ENCODE measurements at places on chromosomes 4 and X.
A peak's percentile ranks its signal among the peaks of the same experiment; 100 is the strongest.

DNA sequence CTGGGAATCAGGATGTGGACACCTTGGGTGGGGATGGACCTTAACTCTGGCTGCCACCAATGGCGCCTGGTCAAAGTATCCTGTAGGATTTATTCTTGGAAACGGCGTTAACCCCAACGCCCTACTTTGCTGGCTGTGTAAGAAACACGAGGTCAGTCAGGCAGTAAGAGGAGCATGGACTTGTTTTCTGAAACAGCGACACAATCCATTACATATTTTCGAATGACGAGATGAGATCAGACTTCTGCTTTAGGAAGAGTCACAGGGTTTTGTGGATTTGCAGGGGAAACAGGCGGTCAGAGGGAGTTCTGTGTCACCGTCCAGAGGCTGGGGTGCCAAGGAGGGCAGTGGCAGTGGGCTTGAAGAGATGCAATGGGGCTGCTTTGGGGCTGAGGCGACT, 92.2 kb downstream of the TBL1X start:
- H3K4me3 ChIP-seq, result no peak overlapping the region
- DNase-seq, result no peak
- no peaks in the 10 kb centered on the region for H3K36me3 ChIP-seq
- no peak overlapping the region for H3K27ac ChIP-seq

DNA sequence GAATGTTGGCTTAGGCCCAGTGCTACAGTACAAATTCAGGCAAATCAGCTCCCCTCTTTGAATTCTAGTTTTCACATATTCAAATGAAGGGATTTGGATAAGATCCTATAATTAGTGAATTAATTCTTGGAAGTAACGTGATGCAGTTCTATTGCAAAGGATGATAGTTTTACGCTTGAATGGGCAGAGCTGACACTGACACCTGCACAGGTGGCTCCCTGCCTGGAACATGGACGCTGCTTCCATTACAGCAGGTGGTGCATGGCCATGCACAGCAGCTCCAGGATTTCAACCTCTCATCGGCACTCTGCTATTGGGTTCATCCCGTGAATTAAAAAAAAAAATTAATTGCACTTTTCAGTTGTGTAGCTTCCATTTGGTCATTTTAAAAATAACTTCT, 28.4 kb upstream of the RPS6KA6 start:
- no peaks in the 10 kb centered on the region for H3K4me1 ChIP-seq
- H3K36me3 ChIP-seq, result no peaks in the 10 kb centered on the region
- H3K27me3 ChIP-seq, result no peaks in the 10 kb centered on the region
- no peak overlapping the region for H3K27ac ChIP-seq

GRCh38 chrX:124005228-124005627, 43.7 kb downstream of the STAG2 start:
- no peaks in the 10 kb centered on the region for H3K36me3 ChIP-seq
- H3K4me3 ChIP-seq, result no peak overlapping the region
- no peaks in the 10 kb centered on the region for H3K27me3 ChIP-seq
- no peaks in the 10 kb centered on the region for H3K4me1 ChIP-seq
- DNase-seq, result no peak

DNA sequence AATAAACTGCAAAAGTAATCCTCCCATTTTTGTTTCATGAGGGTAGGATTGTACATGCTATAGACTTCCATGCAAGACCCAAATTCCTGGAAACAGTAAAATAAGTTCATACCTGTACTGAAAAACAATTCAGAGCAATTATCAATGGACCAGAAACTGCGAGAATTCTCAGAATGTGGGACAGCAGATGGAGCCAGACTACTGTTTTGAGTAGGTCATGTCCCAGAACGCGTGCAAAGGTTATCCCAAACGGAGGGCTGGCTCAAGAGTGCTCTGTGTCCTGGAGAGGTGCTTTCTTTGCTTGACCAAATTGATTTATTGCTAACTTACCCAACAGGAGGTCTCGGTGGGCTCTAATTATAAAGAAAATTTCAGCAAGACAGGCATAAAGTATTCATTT, 1.7 kb upstream of the MAGEH1 start:
- peak; percentile 28 for DNase-seq
- H3K36me3 ChIP-seq, result no peaks in the 10 kb centered on the region
- no peak overlapping the region for H3K27ac ChIP-seq

DNA sequence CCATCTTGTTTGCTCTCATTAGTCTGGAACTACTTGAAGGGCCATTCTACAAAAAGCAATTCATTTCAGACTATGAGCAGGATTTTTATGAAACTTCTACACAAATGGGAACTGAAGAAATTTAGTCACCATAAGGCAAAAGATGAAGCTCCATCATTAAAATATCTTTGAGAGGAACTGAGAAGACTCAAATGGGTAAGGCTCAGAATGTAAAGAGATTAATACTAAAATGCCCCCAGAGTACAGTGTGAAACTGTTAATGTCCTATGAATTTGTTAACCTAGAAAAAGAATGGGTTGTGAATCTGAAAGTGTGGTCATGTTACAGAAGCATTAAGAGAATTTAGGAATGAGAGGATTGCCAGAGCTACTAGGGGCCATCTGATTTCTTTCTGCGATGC, 77.9 kb upstream of the SLC7A11 start:
- H3K36me3 ChIP-seq, result no peaks in the 10 kb centered on the region
- H3K27ac ChIP-seq, result no peak overlapping the region
- no peak for DNase-seq
- H3K4me3 ChIP-seq, result no peak overlapping the region
- no peaks in the 10 kb centered on the region for H3K27me3 ChIP-seq

GRCh38 chrX:114959729-114960128, 57.7 kb downstream of the IL13RA2 start:
- no peak overlapping the region for H3K27ac ChIP-seq

DNA sequence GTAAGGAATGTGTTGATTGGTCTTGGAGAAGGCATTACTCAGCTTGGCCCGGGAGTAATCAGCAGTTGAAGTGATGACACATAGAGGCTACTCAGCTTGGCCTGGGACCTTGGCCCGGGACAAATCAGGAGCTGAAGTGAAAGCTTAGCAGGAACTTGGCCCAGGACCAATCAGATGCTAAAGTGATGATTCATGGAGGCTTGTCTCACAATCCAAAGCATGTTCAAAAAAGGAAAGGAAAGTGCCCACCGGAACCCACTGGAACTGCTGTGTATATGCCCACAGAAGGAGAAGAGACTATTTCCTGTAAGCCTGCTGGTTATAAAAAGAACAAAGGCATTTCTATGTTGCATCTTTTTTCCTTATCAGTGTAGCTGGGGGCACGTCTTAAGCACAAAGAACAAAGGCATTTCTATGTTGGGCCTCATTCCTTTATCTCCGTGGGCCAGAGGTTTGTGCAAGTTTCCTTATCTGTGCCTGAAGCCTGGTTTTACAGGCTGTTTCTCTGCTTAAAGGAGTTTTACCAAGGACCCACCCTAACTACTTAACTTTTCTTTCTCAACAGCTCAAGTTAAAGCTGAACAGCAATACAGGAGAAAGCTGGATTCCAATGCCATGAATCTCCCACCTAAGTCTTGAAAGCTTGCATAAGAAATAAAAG, 1176.7 kb downstream of the NLGN4X start:
- peak; percentile 32 for DNase-seq
- H3K36me3 ChIP-seq, result no peaks in the 10 kb centered on the region
- no peaks in the 10 kb centered on the region for H3K27me3 ChIP-seq
- no peaks in the 10 kb centered on the region for H3K4me1 ChIP-seq

GRCh38 chrX:153900831-153901752, 3.4 kb upstream of the AVPR2 start:
- H3K36me3 ChIP-seq, result no peaks in the 10 kb centered on the region
- peak; percentile 81 for DNase-seq
- no peak overlapping the region for H3K27ac ChIP-seq
- peak overlapping the region; percentile 44 for H3K4me3 ChIP-seq
- H3K27me3 ChIP-seq, result no peaks in the 10 kb centered on the region
- peaks cover 12% of the 10 kb centered on the region for H3K4me1 ChIP-seq

DNA sequence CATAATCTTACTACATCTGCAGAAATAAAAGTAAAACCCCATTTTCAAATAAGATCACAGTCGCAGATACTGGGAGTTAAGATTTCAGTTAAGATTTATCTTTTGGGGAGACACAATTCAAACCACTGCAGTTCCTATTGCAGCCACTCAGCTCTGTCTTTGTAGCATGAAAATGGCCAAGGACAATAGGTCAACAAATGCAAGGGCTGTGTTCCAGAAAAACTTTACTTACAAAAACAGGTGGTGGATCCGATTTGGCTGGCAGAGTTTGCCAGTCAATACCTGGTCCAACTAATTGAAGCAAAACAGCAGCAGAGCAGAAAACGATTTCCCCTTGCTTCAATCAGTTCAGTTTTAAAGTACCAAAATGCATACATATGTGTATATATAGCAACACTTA, 77.4 kb downstream of the TENM3 start:
- no peaks in the 10 kb centered on the region for H3K4me1 ChIP-seq
- no peak for DNase-seq
- H3K4me3 ChIP-seq, result no peak overlapping the region
- no peak overlapping the region for H3K27ac ChIP-seq
- peaks cover 10% of the 10 kb centered on the region for H3K36me3 ChIP-seq

DNA sequence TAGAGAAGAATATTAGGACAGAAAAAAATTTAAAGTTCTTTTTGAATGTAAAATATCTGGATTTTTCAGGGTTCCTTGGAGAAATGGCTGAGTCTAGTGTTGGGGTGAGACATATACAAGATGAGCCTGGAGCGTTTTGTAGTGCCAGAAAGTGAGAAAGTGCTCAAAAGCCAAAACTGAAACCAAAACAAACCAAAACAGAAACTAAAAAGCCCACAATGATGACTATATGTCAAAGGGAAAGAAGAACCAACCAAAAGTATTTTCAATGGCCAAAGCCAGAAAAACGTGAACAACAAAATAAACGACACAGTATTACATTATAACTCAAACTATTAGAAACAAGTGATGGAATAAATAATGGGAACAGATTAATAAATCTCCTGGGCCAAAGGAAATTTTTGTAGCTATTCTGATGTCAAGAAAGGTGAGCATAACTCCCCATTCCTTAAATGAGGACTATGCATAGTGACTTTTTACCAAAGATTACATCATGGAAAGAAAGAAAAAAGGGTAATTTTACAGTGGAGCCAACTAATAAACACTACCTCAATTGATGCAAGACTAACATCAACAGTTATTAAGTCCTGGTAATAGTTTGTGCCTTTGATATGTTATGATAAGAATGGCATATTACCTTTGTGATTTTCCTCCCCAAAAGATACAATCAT, 1137.6 kb downstream of the C4orf33 start:
- H3K27ac ChIP-seq, result no peak overlapping the region
- no peak overlapping the region for H3K4me3 ChIP-seq
- H3K4me1 ChIP-seq, result no peaks in the 10 kb centered on the region

DNA sequence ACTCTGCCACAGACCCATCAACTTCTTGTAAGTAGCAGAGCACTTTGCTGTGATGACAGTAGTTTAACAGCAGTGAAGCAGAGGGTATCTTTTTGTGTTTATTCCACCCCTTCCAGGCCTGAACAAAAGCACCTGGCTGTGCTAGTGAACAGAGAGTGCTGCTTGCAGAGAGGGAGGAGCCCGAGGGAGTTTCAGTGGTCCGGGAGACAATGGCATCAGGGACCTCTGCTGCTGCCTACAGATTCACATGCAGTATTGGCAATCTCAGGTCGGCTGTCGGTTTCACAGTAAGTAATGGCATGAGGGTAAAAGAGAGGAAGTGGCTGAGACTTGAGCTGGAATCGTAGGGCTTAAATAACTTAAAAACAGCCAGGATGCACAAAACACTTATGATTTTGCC, 755.8 kb downstream of the RPA4 start:
- no peaks in the 10 kb centered on the region for H3K4me1 ChIP-seq
- H3K27me3 ChIP-seq, result no peaks in the 10 kb centered on the region
- DNase-seq, result no peak
- no peak overlapping the region for H3K4me3 ChIP-seq
- H3K27ac ChIP-seq, result no peak overlapping the region

DNA sequence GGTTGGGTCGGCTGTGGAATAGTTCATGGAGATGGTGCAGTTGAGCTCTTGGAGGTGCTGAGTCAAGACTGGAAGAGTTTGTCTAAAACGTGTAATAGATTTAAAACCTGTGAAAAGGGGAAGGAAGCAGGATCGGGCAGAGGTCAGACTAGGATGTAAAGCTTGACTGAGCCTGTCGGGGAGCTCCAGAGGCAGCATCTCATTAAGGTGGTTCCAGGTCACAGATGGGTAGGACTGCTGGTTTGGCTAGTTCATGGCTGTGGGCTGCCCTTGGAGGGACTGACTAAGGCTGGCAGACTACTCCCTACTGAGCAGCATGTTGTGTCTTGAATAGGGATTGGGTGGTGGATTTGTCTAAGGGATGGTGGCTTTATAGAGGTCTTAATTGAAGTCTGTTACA, 28.4 kb upstream of the WDR1 start:
- H3K4me1 ChIP-seq, result no peaks in the 10 kb centered on the region
- no peak for DNase-seq
- H3K36me3 ChIP-seq, result no peaks in the 10 kb centered on the region

DNA sequence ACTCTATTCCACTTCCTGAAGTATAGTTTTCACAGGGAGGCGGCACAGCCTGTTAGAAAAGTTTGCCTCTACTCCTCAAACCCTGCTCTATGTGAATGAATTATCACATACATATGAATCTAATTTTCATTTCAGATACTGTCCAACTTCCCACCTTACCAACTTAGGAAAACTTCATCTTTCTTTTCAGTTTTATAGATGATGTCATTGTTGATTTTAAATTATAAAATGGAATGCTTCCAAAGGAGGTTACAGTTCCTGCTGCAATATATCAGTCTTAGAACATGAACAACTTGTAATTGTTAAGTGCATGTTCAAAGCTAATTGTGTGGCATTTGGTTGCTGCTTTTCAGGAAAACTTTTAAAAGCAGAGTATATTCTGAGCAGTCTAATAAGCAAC, 92.4 kb downstream of the NEUROG2 start:
- H3K4me1 ChIP-seq, result no peaks in the 10 kb centered on the region
- DNase-seq, result no peak
- no peaks in the 10 kb centered on the region for H3K36me3 ChIP-seq
- H3K27me3 ChIP-seq, result no peaks in the 10 kb centered on the region

- H3K27me3 ChIP-seq, result no peaks in the 10 kb centered on the region
- no peak overlapping the region for H3K4me3 ChIP-seq
- H3K4me1 ChIP-seq, result no peaks in the 10 kb centered on the region
- DNase-seq, result peak; percentile 48
- H3K36me3 ChIP-seq, result no peaks in the 10 kb centered on the region
- H3K27ac ChIP-seq, result no peak overlapping the region
These were observed 231.5 kb upstream of the DIAPH2 start for GRCh38 chrX:96453139-96453538.

GRCh38 chrX:21666679-21667078, 8.5 kb upstream of the KLHL34 start:
- no peak for DNase-seq
- no peaks in the 10 kb centered on the region for H3K27me3 ChIP-seq
- H3K4me3 ChIP-seq, result no peak overlapping the region
- H3K4me1 ChIP-seq, result no peaks in the 10 kb centered on the region
- no peaks in the 10 kb centered on the region for H3K36me3 ChIP-seq
- H3K27ac ChIP-seq, result no peak overlapping the region

DNA sequence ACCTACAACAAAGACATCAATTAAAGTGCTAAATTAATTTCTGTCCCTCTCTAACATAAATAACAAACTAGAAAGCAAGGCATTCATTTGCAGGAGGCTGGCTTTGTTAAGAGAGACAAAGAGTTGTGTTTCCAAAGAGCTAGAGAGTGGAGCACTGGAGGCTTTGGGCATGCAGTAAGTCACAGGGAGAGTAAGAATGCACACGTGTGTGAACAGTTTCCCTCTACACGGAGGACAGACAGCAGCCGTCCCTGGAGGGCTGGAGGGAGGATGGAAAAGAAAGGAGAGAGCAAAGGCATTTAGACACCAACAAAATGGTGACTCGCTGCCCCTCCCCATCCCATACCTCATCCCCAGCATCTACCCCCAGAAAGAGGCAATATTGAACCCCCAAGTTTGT, 20.4 kb upstream of the DCHS2 start:
- no peak overlapping the region for H3K4me3 ChIP-seq
- H3K4me1 ChIP-seq, result no peaks in the 10 kb centered on the region
- peaks cover 1% of the 10 kb centered on the region for H3K36me3 ChIP-seq
- no peak overlapping the region for H3K27ac ChIP-seq

Measured in trophoblast cell (in vitro differentiated cells and primary cell).